ENCODE measurements at places on chromosomes 4 and X. TPM values are rescaled to one million over a fixed set of nuclear protein-coding genes. Genes with fewer than 3 reads are reported as not detected.

DNA sequence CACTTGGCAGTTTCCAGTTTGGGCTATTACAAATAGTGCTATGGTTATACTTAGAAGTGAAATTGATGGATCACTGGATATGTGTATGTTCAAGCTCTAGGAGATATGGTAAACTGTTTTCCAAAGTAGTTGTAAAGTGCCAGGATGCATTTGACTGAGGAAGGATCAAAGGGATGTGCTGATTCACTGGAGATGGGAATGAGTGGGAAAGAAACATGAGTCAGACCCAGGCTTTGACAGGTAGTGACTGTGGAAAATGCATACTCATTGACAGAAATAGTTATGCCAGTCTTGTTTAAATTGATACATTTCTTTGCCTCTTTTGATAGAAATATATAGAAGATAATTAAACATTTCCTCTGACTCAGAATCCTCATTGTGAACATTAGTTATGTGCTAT, 77.9 kb downstream of the CEP135 start:
- H3K36me3 ChIP-seq = peaks cover 49% of the 10 kb centered on the region
- no peak overlapping the region for H3K27ac ChIP-seq
- no peak for DNase-seq
- H3K27me3 ChIP-seq = no peaks in the 10 kb centered on the region
- H3K4me3 ChIP-seq = no peak overlapping the region

The BEX1 gene
- 0.38 TPM for total RNA-seq

The TRAPPC2 gene
- total RNA-seq = 19.2 TPM

The MAGEB10 gene
- not detected for total RNA-seq

The AMBN gene
- not detected for total RNA-seq

The TSPAN7 gene
- total RNA-seq = 0.50 TPM

The TMSB15C gene
- 3.9 TPM for total RNA-seq

DNA sequence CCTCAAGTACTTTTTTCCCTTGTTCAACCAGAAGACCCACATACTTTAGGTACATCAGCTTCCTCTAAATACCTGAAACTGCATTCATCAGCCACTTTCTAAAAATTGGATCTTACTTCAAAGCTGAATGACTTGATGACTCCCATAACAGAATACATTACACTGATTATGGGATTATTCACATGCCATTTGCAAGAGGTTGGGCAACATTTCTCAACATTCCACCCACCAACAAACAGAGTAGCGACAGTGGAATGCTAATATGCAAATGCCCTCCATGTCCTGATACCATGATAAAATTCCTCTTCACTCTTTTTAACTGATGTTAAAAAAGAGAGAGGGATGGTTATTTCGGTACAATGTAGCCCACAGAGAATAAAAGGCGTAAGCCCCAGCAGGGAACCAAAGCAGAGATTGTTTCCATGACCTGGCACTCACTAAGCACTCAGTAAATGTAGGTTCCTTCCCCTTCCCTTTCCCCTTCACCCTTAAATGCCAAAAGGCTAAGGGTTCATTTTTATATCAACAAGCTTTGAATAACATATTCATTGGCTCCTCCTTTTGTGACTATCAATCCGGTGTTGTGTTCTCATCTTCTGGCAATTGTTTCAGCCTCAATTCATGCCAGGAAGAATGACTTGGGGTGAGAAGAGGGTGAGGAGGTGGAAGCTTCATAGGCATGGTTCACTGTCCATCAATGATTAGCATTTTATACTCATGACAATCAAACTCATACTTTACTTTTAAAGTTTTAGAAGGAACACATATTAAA, 317.2 kb downstream of the DHX15 start:
- H3K27ac ChIP-seq = no peak overlapping the region
- no peaks in the 10 kb centered on the region for H3K4me1 ChIP-seq
- DNase-seq = no peak
- no peak overlapping the region for H3K4me3 ChIP-seq
- H3K36me3 ChIP-seq = no peaks in the 10 kb centered on the region
- H3K27me3 ChIP-seq = peaks cover 1% of the 10 kb centered on the region

The ZGRF1 gene
- 47.3 TPM for total RNA-seq

The CXorf51B gene
- total RNA-seq = not detected

- no peaks in the 10 kb centered on the region for H3K27me3 ChIP-seq
- H3K4me1 ChIP-seq = no peaks in the 10 kb centered on the region
- DNase-seq = no peak
- no peak overlapping the region for H3K4me3 ChIP-seq
- no peaks in the 10 kb centered on the region for H3K36me3 ChIP-seq
Measured at GRCh38 chr4:93334003-93334402, 494.6 kb upstream of the ATOH1 start.

The SORBS2 gene
- total RNA-seq = not detected

- no peak for DNase-seq
- peaks cover 26% of the 10 kb centered on the region for H3K4me1 ChIP-seq
- peaks cover 4% of the 10 kb centered on the region for H3K27me3 ChIP-seq
Measured at GRCh38 chr4:26568446-26568994, 15.4 kb upstream of the TBC1D19 start.

DNA sequence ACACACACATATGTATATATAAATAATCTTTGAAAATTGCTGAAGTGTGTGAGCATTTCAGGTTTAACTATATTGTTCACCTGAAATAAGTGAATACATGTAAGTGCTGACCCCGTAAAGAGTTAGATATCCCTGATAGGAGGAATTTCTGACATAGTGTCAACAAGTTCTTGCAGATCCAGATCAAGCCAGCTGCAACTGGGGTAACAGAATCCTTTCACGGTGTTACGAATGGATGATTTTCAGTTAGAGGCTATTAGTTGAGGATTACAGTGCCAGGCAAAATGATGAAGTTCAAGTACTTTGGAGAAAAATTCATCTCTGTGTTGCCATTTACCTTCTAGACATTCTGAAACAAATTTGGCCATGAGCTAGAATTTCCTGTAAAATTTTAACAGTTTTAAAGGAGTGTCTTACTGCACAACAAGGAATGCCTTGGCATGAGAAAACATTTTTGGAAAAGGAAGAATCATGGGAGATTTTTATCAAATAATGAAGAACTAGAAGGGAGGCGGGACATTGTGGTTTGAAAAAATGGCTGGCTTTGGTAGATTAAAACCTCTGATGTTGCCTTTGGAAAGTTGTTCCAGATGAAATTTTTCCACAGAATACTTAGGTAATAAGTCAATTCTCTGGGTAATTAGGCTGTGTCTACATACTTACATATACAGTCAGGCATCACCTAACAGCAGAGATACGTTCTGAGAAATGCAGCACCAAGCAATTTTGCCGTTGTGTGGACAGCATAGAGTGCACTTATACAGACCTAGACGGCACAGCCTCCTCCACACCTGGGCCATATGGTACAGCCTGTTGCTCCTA, 84.4 kb upstream of the FAT1 start:
- no peak for DNase-seq
- no peak overlapping the region for H3K27ac ChIP-seq
- no peaks in the 10 kb centered on the region for H3K36me3 ChIP-seq
- H3K27me3 ChIP-seq = no peaks in the 10 kb centered on the region
- no peak overlapping the region for H3K4me3 ChIP-seq

DNA sequence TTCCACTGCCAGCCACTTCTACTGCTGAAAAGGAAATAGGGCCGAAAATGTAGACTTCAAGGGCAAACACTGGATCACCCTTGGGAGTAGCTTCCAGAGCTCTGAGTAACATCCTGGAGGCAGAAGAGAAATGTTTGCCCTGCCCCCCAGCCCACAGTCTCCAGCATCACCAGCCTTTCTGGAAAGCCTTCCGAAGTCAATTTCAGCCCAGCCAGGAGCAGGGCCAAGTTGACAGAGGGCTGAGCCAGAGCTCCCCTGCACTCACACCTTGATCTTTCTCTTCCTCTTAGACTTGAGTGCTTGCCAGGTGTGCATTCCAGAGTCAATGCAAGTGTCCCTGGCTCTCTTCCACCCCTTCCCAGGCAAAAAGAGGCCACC, 35.2 kb downstream of the SLC25A5 start:
- no peaks in the 10 kb centered on the region for H3K27me3 ChIP-seq
- no peaks in the 10 kb centered on the region for H3K36me3 ChIP-seq
- no peak for DNase-seq

The BEX5 gene
- total RNA-seq = 2.9 TPM

GRCh38 chr4:30005995-30006394, 714.2 kb upstream of the PCDH7 start:
- no peaks in the 10 kb centered on the region for H3K27me3 ChIP-seq
- DNase-seq = no peak
- H3K27ac ChIP-seq = no peak overlapping the region
- H3K4me3 ChIP-seq = no peak overlapping the region
- no peaks in the 10 kb centered on the region for H3K36me3 ChIP-seq

DNA sequence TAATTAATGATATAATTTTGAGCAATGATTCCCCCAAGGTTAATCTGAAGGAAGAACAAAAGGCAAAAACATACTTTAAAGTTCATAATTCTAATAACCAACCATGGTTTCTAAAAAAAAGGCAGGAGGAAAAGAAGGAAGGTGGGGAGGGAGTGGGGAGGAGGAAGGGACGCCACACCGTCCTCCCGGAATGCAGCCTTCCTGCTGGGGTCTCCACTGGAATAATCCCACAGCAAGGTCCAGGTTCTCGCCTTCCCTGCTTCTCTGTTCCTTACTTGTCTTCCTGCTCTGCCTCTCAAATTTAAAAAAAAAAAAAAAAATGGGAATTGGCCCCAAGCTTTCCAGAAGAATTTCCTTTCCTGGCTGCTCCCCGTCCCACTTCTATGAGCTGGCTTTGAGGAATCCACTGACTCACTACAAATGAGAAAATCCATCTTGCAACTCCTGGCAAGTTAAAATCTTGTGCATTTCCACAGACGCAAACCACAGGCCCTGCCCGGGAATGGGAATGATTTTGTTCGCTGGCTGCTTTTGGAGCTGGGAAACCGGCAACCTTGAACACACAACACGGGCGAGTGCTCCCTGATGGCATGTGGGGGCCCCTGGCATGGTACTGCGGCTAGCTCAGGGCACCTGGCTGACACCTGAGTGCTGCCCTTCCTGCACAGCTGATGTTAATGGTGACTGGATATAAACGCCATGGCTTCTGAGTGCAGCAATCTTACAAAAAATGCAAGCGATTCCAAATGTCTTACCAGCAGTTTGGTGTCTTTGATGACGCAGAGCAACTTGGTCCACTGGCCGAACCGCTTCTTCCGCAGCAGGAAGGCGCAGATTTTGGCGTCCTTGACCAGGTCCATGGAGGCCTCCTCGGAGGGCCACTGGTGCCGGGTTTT, 97.0 kb downstream of the AFAP1 start:
- H3K4me1 ChIP-seq = peaks cover 22% of the 10 kb centered on the region
- no peak overlapping the region for H3K4me3 ChIP-seq
- no peaks in the 10 kb centered on the region for H3K27me3 ChIP-seq

The RIBC1 gene
- total RNA-seq = 0.72 TPM

DNA sequence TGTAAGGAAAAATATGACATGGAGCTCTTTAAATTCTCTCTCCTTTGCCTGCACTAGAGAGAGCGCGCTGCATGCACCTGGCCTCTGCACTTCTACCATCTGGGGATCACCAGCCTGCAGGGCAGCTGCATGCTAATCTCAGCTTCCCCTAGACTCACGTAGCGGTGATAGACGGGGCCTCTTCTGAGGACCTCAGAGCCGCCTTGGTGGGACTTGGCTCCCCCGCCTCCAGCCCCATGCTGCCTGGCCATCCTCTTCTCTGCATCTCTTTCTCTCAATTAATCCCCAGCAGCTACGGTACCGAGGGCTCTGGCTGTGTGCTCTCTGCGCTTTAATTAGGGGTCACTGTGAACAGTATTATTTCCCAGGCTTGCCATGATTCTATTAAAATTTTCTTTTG, 52.8 kb upstream of the PSAPL1 start:
- H3K36me3 ChIP-seq = no peaks in the 10 kb centered on the region
- H3K4me1 ChIP-seq = no peaks in the 10 kb centered on the region
- H3K4me3 ChIP-seq = no peak overlapping the region
- peaks cover 3% of the 10 kb centered on the region for H3K27me3 ChIP-seq
- no peak overlapping the region for H3K27ac ChIP-seq

The ANXA3 gene
- 0.63 TPM for total RNA-seq

DNA sequence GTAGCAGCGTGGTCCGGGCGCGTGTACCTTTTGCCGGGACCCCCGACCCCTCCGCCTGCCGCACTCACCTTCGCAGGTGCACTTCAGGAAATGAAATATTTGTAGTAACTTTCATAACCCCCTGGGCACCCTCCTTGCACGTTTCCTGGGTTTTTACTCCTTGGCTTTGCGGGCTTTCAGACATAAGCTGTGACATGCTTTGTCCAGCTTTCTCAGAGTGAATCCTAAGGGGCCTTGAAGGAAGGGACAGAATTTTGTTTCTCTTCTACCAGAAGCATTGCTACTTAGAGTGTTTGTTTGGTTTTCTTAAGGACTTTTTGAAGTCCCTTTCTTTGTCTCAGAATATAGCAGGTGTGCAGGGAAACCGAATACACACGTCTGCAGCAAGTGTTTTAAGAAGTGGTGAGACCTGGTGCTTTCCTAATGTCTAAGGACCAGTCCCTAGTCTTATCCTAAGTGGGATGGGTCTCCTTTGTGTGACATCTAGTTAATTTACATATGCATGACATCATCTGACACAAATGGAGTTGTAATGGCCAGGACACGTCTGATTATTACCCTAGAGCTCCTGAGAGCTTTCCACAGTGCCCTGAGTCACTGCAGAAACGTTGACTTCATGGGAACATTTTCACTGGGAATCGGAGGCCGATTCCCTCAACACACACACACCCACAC, 1.3 kb downstream of the FAM149A start:
- DNase-seq = peak; percentile 3
- peaks cover 8% of the 10 kb centered on the region for H3K4me1 ChIP-seq
- H3K27me3 ChIP-seq = peaks cover 40% of the 10 kb centered on the region
- H3K36me3 ChIP-seq = no peaks in the 10 kb centered on the region
- no peak overlapping the region for H3K27ac ChIP-seq

The BOD1L1 gene
- 27.2 TPM for total RNA-seq

DNA sequence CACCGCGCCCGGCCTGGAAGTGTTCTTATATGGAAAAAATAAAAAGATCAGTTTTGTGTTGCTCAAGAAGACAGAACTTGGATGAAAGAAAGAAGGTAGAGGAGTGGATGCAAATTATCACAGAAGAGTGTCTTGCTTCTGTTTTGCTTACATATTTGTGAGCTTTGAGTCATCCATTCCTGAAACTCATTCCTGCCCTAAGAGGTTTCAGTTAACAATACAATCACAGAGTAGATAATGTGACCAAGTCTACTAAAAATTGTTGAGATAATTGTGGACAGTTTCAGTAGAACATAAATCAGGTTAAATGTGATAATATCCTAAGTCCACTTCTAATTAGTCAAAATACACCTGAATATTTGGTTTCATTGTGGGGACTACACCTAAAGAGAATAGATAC, 26.4 kb upstream of the LRCH2 start:
- H3K4me1 ChIP-seq = no peaks in the 10 kb centered on the region
- DNase-seq = no peak
- no peaks in the 10 kb centered on the region for H3K27me3 ChIP-seq

- no peak overlapping the region for H3K27ac ChIP-seq
- H3K4me3 ChIP-seq = no peak overlapping the region
- H3K27me3 ChIP-seq = no peaks in the 10 kb centered on the region
Measured at GRCh38 chr4:37748485-37748884, 62.3 kb upstream of the RELL1 start.

- H3K27ac ChIP-seq = no peak overlapping the region
- H3K4me3 ChIP-seq = no peak overlapping the region
- no peak for DNase-seq
Measured at GRCh38 chr4:19992471-19993093, 259.1 kb upstream of the SLIT2 start.

The TEC gene
- 4.2 TPM for total RNA-seq

Measured in activated CD8-positive, alpha-beta T cell treated with anti-CD3 and anti-CD28 coated beads for 36 hours (primary cell).